Hematopoietic multipotent progenitor cell treated with erythropoietin and hydrocortisone succinate and interleukin-3 and kit ligand, for 15 days (in vitro differentiated cells): ENCODE measurements at places on chromosomes 1 and 21.
A peak's percentile ranks its signal among the peaks of the same experiment; 100 is the strongest.

DNA sequence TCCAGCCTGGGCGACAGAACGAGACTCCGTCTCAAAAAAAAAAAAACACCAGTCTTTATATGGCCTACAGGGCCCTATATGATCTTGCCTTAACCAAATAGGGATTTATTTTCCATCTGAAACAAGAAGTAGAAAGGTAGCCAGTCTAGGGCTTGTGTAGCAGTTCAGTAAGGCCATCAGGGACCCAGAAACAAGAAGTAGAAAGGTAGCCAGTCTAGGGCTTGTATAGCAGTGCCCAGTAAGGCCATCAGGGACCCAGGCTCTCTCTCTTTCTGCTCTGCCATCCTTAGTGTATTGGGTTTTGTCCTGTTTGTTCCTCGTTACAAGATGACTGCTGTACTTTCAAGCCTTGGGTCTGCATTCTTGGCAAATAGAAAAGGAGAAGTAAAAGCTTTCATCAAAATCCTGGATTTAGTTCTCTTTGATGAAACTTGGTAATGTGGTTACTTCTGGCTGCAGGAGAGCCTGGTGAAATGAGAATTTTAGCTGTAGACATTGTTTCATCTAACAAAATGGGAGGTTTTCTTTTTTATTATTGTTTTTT lies 46.1 kb downstream of the PKN2 start:
- DNase-seq, result no peak

- no peak for DNase-seq
These were observed 48.1 kb downstream of the ELAPOR1 start for GRCh38 chr1:109161858-109162606.

DNA sequence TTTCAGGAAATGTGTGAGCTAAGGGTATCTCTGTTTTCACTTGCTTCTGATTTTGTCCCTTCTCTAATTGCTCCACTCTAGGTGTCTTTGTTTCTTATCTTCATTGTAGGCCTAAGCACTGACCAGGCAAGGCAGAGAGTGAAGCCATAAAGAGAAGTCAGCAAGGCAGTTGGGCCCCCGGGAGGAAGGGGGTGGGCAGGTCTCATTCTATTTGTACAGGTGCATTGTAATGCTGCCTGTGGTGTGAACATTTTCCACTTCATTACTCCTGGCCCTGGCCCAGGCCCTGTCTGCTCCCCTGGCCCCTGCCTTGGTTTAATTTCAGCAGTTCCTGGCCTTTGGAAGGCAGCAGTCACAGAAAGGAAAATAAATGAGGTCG lies 86.4 kb upstream of the JUN start:
- no peak for DNase-seq

- no peak for DNase-seq
These were observed 64.6 kb downstream of the ERI3 start for GRCh38 chr1:44290250-44291094.

DNA sequence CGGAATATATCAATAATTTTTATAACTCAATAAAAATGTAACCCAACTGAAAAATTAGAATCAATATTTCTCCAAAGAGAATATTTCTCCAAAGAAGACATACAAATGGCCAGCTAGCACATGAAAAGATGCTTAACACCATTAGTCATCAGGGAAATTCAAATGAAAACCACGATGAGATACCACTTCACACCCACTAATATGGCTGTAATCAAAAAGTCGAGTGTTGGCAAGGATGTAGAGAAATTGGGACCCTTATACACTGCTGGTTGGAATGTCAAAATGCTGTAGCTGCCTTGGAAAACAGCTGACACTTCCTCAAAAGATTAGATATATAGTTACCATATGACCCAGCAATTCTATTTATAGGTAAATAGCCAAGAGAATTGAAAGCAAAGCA lies 133.0 kb downstream of the GPR52 start:
- no peak for DNase-seq

DNA sequence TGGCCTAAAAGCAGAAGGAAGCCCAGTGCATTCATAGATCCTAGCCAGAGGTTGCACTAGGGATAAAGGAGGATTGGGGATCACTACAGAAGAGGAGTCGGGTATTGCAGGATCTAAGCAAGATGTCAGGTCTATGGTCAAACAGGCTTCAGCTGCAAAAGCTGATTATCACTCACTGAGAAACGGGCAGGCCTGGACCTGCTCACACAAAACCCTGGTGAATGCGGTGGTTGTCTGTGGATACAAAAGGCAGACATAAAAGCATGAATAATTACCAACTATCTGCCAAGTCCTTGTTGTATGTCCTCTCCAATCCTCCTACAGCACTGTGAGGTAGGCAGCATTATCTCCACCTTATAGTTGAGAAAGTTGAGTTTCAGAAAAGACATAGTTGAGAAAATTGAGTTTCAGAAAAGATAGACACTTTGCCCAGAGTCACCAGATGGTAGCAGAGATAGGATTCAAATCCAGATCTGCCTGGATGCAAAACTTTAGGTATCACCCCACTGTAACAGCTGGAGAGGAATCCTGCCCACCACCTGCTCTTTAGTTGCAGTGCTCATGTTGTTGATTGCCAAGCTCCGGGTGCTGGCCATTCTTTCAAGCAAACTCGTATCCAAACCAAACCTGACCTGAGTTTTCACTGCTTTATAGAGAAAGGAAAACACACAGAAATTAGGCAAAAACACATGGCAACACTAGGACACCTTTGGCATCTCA lies 49.6 kb upstream of the HOOK1 start:
- DNase-seq, result no peak

GRCh38 chr1:224381880-224382548 lies 25.3 kb downstream of the CNIH4 start:
- no peak for DNase-seq

- no peak for DNase-seq
These were observed 690.5 kb downstream of the BRINP3 start for GRCh38 chr1:189787201-189787600.

GRCh38 chr1:47711848-47712492 lies 274.1 kb downstream of the FOXD2 start:
- no peak for DNase-seq

DNA sequence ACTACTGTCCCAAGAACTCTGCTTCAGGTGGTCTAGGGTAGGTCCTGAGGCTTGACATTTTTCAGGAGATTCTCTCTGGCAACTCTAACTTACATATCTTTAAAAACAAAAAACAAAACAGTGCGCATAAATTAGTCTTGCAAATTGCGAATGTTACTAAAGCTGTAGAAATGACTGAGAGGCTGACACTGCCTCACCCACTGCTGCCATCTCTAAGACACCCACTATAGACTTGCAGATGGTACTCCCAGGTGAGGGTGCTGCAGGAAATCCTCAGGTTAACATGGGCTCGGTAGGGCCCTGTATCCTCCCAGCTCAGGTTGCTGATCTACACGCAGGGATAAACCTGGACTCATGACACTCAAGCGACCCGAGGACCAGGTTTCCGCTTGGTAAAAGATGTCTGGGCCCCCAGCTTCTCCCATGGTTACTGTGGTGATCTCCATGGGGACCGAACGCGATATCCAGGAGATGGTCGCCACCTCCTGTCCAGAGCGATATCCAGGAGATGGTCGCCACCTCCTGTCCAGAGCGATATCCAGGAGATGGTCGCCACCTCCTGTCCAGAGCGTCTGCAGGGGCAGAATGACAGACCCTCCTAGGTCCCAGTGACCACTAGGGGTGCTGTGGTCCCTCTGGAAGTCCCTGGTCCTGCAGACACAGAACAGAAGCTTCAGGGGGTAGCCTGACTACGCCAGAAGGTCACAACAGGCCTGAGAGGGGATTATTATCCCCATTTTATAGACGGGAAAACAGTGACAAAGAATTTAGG lies 16.2 kb upstream of the LY9 start:
- peak; percentile 45 for DNase-seq

- no peak for DNase-seq
These were observed 489.7 kb downstream of the NPHP4 start for GRCh38 chr1:5502311-5503194.

GRCh38 chr1:2192031-2192995 lies 2.3 kb downstream of the FAAP20 start:
- DNase-seq, result no peak

DNA sequence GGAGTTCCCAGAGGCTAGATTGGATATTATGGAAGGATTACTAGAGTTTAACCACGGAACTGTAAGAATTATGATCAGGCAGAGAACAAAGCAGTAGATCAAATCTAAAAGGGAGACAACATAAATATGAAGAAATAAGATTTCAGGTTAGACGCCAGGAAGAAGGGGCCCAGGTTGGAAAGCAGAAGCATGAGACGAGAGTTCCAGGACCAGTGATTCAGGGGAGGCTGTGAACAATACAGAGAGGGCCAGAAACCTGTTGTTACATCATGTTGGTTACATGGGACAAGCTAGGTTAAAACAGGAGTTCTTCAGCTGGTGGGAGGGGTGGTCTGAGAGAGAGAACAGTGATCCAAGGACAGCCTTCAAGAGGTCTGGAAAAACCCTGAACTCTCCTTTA lies 128.4 kb upstream of the MROH9 start:
- no peak for DNase-seq

DNA sequence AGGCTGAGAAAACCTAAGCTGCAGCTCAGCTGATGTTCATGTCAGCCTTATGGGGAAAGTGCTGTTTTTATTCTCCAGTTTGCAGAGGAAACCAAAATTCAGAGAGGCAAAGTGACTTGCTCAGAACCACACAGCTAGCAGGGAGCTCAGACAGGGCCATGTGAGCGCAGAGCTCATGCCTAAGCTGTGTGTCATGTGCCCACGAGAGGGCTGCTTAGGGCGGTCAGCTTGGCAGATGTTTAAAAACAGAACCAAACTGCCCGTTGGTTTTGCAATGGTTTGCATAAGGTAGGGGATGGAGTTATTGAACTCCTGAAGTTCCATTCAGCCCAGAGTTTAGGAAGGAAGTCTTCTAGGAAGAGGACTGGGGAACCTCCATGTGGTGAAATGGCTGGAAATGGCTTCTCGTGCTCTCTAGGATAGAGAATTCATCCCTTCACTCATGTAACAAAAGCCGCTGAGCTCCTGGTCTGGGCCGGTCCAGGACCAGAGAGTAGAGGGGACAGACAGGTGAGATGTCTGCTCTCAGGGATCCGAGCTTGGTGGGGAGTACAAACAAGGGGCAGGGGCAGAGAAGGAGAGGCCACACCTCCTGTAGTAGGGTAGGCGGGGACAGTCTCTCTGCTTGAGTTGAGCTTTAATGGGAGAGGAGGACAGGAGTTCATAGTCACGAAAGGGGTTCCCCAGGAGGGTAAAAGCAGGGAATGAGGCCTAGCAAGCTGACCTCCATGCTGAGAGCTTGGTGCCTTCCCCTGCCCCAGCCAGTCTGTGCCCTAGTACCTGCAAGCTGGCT lies 46.9 kb downstream of the ARHGEF10L start:
- DNase-seq, result no peak

DNA sequence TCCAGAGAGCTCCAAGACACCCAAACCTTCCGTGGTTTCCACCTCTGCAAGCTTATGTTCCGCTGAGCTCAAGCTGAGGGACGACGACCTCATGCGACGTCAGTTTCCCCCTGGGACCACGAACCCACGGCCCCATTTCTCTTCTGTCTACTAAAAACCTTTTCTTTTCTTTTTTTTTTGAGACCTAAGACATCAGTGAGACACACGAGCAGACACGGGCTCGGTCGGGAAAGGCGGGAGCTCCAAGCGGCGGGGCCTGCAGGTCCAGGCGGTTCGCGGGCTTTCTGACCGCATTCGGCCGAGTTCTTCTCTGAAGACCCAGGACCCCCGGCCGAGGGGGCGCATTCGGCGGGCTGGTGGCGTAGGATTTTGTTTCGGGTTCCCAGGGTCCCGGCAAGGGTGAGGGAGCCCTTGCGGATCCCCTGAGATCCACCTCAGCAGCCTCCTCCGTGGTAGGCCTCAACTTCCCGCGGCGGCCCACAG lies 402 bp downstream of the C21orf58 start:
- peak; percentile 30 for DNase-seq

DNA sequence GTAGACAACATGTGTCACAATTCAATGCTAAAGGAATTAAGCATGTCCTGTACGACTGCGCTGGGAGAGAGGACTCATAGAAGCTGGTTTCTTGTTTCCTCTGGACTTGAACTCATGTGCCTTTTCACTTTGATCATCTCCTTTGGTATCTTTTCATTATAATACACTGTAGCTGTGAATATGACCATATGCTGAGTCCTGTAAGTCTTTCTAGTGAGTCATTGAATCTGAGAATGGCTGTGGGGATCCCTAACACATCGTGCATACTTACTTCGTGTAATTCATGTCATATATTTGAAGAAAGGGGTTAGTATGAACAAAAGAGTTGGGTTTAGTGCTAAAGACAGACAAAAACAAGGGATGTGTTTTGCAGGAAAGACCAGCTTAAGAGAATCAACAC lies 148.1 kb upstream of the RUNX1 start:
- no peak for DNase-seq

GRCh38 chr1:54565113-54565501 lies 17.1 kb downstream of the ACOT11 start:
- no peak for DNase-seq

- DNase-seq, result peak; percentile 31
These were observed 99.1 kb downstream of the MRPL37 start for GRCh38 chr1:54299037-54299436.

DNA sequence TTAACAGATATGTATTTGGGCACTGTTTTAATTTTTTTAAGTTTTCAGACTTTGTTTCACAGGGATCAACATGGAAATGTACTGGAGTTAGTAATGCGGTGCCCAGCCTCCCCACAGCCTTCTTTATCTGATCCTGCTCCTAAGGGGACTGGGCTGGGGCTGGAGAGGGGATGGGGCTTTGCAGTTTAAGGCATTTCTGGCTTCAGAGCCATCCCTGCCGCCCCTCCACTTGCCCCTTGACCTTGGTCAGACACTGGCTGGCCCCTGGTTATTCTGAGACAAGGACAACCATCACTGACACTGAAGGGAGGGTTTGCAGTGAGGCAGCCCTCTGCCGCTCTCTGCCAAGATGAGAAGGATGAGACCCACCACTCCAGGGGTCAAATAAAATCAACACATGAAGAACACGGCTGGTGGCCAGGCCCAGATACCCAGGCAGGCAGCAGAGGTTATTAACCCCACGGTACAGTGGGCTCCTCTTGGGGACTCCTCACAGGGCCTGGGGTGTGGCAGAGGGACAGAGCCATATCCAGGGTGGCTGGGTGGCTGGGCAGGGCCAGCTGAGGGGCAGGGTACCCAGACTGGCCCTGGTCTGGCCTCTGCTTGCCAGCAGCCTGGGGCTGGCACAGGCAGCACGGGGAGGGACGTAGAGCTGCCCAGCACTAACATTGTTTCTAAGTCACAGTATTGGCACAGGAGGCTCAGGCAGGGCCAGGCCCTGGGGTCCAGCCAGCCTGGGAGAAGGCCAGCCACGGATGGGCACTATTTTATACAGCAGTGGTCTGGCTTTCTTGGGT lies 7.2 kb upstream of the UBE2U start:
- no peak for DNase-seq

- DNase-seq, result no peak
These were observed 450.1 kb upstream of the BEND5 start for GRCh38 chr1:49226758-49227157.

- no peak for DNase-seq
These were observed 258.6 kb downstream of the GPATCH2 start for GRCh38 chr1:217372049-217372970.

GRCh38 chr1:40998668-40999067 lies 19.2 kb downstream of the CTPS1 start:
- no peak for DNase-seq

DNA sequence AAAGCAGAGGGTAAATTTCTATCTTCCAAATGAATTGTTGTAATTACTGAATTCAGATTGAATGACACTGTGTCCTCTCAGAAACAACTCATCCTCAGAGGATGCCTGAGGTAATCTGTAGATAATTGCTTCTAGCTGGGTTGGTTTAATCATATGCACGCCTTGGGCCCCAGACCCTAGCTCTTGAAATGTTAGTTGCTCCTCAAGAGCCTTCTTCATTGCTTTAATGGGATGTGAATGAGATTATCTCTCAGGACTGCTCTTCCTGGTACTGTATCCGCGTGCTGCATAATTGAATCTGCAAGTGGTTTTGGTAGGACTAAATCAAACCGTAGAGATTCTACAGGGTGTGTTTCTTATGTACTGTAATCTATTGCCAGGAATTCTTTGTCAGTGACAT lies 569.3 kb upstream of the NEGR1 start:
- DNase-seq, result no peak
